ENCODE measurements at places on chromosomes 12 and 14.

DNA sequence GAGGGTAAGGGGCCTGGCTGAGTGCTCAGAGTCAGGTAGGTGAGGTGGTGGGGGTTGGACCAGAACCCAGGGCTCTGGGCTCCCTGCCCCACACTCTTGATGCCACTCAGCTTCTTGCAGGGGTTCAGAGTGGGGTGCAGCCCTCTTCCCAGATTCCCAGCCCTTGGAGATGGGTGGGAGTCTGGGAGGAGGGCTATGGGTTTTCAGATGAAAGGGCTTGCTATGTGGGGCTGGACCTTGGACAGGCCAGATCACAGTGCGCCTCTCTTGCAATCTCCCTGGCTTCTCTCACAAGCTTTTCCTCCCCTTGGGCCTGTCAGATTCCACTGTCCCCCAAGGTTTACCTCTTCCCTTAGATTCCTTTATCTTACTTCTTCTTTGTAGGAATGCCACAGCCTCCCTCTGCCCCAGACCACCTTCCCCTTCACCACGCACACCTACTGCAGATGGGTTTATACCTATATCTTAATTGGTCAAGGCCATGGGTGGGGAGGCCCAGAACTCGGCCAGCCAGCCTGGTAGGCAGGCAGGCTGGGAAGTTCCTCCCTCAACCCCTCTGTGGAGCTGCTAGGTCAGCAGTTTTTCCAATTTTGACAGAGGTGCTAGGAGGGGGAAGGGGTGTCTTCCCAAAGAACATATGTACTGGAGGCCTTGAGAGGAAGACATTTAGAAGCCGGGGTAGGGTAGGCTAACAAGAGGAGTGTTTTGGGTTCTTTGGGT is 1.4 kb downstream of the NYNRIN start:
- DNase-seq, result no peak

DNA sequence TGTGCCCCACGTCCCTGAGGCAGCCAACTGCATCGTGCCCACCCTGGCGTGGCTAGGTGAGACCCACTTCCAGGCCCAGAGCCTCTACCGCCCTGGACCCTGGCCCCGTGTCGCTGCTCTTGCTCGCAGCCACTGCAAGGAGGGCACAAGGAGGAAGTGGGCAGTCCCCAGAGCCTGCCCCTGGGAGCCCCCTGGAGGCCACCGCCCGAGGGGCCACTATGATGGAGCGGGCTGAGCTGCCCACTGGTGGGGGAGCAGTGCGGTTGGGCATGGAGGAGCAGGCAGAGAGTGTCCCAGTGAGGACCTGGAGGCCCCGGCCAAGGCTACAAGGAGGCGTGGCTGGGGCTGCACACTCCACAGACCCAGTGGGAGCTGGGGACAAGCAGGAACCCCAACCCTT is 323.6 kb downstream of the PCNX1 start:
- no peak for DNase-seq

DNA sequence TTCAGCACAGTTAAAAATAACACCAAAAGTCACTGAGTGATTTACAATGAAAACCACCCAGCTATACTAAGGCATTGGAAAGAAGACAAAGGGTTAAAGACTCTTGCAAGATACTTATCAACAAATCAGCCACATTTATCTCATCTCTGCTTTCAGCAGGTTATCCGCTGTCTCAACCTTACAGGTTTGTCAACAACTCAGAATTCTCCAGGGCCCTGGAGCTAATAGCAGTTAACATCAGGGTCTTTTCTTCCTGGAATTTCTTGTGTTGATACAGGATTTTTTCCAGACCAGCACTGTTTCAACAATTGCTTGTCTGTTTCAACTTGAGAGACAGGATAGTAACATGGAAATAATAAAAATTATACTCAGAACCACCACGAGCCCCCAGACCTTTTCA is 3.5 kb downstream of the PKP2 start:
- no peak for DNase-seq

GRCh38 chr14:88017535-88017934 is 12.6 kb downstream of the GPR65 start:
- DNase-seq, result no peak

- no peak for DNase-seq
Measured at GRCh38 chr12:103677905-103678304, 90.8 kb downstream of the STAB2 start.

DNA sequence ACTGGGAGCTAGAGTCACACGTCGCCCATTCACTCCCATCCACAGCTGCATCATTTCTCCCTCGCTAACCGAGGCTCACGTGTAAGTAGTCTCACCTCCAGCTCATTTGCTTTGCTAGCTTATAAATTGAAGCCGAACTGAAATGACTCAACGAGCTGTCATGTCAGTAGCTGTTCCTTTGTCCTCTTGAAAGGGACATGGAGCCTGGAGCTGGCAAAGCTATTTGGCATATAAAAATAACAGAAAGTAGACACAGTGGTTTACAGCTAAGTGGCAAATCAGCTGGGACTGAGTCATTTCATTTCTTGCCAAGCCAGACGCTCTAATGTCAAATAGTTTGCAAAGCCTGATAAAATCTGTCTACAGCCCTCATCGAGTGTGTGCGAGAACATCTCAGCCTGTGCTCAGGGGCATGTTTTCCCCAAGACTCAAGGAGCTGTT is 114.4 kb upstream of the TMEM233 start:
- DNase-seq, result no peak

- no peak for DNase-seq
Measured at GRCh38 chr12:41709463-41710285, 435.0 kb downstream of the GXYLT1 start.

- peak; percentile 67 for DNase-seq
Measured at GRCh38 chr14:58862416-58863160, 224.8 kb downstream of the DACT1 start.

DNA sequence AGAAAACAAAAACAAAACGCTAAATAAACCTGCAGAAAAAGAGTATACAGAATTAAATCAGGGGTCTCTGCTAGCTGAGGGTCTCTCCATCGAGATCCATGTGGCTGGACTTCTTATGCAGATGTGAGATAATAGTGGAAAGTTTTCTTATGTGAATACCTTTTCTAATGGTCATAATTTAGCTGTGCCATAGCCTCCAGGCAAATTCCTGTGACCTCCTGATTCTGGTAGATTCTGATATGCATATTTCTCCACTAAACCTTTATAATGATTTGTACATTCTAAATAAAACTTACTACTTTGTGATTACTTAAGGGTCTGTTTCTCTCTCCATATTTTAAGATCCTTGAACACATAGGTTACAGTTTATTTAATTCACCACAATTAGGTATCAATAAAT is 1002.6 kb downstream of the GALC start:
- DNase-seq, result no peak

- DNase-seq, result no peak
Measured at GRCh38 chr14:32003585-32003984, 73.5 kb upstream of the ARHGAP5 start.

GRCh38 chr12:13288501-13288900 is 92.0 kb downstream of the EMP1 start:
- no peak for DNase-seq
